HFFc6 (cell line): ENCODE measurements at places on chromosomes 1 and 21.

GRCh38 chr1:229716069-229716468 lies 90.0 kb downstream of the URB2 start:
- no peak for DNase-seq

DNA sequence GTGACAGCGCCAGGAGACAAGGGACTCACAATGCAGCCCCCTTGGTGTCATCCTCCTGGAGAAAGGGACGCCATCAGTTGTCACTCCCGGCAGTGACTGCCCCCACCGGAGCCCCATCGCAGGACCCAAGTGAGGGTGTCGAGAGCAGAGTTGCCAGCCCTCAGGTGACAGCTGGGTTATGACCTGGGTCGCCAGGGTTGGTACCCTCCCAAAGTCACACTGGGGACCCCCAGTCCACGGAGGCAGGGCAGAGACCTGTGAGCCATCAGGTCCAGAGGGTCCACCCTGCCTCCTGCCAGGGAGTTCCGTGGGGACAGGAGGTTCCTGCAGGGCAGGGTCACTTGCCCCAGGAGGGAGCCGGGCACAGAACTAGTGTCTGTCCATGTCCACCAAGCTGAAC lies 78.2 kb upstream of the IFFO2 start:
- DNase-seq: no peak

GRCh38 chr1:247288341-247288740 lies 32.5 kb downstream of the VN1R5 start:
- no peak for DNase-seq

GRCh38 chr1:1996207-1996651 lies 7.4 kb downstream of the CFAP74 start:
- DNase-seq: no peak

DNA sequence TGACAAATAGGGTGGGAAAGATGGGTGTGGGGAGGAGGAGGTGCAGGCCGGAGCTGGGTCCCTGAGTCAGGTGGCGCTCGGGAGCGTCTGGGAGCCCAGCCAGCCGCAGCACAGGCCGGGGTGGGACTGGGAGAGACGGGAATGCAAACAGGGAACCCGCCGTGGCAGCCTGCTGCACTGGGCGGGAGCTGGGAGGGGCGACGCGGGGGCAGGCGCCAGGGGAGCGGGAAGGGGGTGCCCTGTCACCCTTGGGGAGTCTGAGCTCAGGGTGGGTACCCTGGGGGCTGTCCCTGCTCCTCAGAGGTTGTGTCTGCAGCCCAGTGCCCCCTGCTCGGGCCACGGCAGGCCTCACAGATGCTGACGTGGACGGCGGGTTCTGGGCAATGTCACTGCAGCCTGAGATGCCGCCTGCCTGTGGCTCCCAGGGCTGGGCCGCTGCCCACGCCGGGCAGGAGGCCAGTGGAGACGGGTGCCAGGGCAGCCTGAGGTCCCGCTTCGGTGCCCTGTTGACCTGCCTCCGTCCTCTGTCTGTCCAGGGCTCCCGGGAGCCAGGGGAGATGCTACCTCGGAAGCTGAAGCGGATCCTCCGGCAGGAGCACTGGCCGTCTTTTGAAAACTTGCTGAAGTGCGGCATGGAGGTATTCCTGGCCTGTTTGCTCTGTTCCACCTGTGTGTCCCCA lies 16.6 kb upstream of the LRRC3 start:
- no peak for DNase-seq

DNA sequence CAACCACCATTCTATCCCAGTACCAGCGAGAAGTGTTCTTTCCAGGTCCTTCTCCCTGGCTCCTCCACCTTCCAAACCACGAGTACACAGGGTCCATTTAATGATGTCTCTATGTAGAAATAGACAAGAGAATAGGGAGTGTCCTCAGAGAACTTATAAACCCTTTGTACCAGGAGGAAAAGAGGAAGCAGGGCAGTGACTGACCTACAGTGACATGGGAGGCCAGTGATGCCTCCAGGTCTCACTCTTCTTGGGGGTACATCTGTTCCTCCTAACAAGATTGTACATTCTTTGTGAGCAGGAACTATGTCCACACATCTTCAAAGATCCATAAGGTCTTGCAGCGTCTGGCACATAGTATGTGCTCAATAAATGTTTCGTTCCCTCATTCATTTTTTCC lies 18.7 kb upstream of the FMOD start:
- DNase-seq: no peak

DNA sequence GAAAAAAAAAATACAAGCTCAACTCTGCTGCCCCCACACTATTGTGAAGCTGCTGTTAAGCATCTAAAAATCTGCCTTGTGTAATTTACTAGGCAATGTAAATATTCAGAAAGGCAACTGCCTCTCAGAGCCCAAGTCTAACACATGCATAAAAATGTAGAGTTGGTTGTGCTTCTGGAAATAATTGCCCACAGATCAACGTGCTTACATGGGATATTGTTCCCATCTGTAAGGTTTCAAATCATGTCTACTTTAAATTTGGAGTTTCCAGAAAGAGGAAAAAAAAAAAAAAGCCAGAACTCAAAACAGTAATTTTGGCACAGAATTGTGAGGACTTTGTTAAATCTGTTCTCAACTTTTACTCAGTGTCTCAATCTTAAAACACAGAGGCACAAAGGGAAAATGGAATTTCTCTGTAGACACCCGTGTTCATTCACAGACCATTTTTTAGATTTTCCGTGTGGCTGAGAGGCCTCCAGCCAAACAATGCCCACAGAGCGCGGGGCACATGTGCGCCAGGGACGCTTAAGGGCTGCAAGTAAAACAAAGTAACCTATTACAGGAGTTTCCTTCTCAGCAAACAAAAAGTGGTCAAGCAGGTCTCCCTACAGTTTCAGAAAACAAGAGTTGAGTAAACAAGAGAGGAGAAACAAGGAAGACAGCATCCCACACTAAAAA lies 115.5 kb downstream of the RERE start:
- no peak for DNase-seq
